ENCODE measurements at places on chromosomes 5 and 9.

DNA sequence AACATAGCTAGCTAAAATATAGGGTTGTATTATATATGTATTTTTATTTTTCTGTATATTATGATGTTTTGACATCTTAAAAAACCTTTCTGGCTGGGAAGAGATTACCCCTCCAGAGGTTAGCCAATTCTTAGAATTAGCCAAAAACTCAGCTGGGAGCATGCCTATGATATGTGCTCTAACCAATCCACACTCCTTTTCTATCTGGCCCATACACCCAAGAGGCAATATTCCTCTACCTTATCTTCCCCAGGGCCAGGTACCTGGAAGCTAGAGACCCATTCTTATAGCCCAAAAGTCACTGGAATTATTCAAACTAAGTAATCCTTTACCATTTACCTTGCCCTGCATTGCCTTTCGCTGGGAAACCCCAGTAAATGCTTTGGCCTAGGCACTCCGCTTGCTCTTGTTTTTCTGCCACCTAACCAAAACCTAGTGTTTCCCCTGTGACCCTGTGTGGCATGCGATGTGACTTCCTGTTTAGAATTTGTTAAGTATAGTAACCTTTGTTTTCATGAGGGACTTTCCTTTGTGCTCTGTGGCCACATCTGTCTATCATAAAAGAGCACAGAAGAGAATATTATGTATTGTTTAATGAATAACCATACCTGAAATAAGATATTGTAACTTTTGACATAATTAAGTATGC, 37.4 kb downstream of the CSNK1G3 start:
- peak; percentile 16 for DNase-seq

DNA sequence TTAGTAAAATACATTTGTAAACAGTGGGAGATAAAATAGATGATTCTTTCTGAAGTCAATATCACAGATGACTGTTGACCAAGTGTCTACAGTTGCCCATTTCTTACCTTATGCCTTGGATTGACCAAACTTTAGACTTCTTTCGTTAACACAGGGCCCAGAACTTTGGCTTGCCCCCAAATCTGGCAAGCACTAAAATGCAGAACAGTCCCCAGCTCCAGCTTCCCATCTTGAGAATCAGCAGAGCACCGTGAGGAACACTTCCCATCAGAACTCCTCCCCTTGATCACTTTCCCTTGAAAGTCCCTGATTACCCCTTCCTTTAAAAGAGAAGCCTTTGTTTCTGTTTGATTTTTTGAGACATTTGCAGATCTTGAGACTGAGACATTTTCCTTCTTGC, 1039.9 kb downstream of the TLE1 start:
- no peak for DNase-seq

GRCh38 chr9:130610862-130611707, 31.7 kb downstream of the FUBP3 start:
- DNase-seq: no peak

DNA sequence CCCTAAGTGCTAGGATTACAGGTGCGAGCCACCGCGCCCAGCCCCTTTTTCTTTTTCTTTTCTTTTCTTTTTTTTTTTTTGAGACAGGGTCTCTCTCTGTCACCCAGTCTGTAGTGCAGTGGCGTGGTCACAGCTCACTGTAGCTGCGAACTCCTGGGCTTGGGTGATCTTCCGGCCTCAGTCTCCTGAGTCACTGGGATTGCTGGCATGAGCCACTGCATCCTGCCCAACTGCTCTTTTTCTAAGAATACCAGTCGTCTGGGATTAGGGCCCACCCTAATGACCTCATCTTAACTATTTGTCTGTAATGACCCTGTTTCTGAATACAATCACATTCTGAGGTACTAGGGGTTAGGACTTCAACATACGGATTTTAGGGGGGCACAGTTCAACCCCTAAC, 34.1 kb upstream of the NANS start:
- DNase-seq: no peak

DNA sequence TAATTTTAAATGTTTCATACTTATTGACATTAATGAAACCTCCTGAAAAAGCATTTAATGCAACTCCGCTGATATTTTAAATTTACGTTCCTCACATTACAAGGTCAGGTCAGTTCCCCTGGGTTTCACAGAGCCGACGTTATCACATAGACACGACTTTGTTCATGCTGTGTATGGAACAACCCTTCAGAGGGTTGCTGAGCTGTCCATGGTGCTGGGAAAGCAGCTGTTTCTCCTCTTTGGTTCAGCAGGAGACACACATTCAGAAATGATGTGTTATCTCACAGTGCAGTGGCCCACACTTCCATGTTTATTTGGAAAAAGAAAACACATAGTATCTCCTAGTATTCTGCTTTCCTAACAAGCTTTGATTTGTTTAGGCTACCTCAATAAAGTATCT, 53.5 kb downstream of the PPP2R2B start:
- no peak for DNase-seq

All from GM13977 (cell line).